ENCODE measurements at places on chromosomes 3 and 15.

- no peak for DNase-seq
Observed at GRCh38 chr15:52257734-52258062, 37.9 kb downstream of the MYO5C start.

GRCh38 chr3:59286791-59287531, 237.1 kb upstream of the CFAP20DC start:
- no peak for DNase-seq

DNA sequence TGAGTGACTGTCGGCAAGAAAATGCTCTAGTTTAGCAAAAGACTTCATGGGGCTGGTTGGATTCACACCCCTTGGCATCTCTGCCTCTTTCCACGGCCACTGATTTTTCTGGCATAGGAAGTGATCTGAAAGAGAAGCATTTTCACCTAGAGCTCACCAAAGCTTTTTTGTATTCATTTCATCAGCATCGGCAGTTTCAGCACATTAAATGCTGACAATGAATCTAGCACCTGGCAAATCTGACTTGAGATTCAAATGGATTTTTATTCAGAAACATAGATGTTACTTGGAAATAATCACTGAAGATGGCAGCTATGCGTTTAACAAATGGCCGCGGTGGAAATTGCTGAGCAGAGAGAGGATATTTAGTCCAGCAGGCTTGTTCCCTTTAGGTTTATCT, 155.9 kb downstream of the MEIS2 start:
- DNase-seq = no peak

DNA sequence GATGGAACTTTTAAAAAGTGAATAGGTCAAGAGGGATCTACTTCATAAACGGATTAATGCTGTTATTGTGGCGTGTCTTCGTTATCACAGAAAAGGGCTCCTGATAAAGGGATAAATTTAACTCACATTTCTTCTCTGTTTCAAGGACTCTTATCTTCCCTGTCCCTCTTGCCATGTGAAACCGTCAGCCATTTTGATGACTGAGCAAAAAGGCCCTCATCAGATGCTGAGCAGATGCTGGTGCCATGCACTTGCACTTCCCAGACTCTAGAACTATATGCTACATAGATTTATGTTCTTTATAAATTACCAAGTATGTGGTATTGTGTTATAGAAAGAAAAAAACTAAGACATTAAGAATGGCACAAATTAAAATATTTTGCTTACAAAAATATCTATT, 1011.8 kb upstream of the GBE1 start:
- DNase-seq = no peak

DNA sequence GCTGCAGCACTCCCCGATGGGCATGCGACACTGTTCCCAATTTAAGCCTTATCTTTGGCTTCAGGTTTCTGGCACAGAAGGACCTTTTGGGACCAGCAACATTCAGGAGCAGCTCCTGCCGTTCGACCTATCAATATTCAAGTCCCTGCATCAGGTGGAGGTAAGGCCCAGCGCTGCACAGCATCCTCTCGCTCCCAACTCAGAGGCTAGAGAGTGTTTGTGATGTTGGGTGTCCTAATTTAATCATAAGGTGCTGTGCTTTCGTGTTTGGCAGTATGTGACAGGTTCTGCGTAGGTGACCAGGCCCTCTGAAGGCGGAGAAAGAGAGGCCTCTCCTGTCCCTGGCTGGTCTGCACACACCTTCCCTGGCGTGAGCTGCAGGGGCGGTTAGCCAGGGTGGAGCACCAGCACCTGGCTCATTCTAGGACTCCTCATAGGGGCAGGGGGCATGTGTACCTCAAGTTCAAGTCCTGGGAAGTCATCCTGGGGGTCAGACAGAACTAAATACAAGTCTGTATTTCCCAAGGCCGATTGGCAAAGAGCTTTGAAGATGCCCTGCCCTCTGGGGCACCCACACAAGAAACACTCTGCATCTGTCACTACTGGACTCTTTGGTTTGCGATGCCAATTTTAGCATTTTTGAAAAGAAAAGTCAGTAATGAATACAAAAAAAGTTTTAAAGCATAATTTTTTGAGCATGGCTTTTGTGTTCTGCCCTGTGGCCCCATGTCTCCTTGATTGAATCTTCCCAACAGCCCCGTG, 17.0 kb downstream of the NISCH start:
- DNase-seq = no peak

GRCh38 chr3:124780761-124781475, 50.7 kb downstream of the UMPS start:
- no peak for DNase-seq

DNA sequence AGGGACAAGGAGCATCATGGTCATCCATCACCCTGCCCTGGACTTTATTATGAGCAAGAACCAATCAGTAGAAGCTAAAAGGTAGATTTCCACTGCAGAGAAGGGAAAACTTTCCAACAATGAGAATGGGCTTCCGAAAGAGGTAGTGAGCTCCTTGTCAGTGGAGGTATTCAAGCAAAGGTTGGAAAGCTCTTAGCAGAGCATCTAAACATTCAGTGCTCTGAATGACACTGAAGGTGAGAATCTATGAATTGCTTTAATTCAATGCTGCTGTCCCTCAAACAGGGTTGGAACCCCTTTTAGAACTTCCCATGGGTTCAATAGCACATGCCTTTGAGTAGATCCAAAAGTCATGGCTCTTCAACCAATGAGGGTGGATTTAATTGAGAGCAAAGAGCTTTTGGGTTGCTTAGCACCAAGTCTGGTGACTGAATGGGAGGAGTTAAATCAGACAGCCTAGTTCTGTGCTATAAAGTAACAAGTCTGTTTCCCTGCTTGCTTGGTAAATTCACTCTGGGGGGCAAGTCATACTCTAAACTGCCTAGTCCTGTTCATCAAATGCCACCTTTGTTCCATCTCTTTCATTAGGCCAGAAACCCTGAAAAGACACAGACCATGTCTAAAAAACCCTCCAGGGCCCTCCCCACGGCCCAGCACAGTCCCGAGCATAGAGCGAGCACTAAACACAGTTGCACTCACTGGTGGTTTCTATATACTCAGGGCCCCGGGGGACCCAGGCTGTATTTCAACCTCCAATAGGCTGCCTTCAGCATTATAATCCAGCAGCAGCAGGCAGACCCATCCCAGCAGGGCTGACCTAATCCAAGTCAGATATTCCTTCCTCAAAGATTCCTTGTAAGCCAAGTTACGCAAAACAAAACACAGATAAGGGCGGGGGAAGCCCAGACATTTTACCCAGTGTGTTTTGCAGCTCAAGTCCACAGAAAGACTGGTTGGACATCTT, 161.2 kb downstream of the MEGF11 start:
- no peak for DNase-seq

DNA sequence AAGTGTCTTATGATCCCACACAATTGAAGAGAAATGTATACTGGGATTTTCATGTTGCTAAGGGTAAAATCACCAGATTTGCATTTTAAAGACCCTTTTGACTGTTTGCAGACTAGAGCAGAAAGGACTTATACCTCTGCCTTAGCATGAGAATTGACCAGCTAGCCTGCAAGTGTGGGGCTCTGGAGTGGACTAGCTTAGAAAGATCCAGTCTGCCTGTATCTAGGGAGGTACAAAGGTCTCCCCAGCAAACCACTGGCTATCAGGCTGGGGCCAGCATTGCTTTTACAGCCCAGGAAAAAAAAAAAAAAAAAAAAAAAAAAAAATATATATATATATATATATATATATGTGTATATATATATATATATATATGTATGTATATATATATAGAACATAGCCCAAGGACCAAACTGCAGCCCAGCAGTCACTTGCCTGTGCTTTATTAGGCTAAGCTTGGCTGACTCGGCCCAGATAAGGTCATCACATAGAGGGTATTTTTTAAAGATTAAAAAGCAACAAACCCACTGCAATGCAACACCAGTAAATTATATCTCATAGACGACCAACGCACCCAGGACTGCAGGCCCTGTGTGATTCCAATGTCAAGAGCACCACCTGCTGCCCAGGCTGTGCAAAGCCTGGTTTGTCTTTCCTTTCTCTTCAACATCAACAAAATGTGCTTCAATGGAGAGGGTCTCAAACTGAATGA, 63.7 kb downstream of the DCLK3 start:
- DNase-seq = peak; percentile 17

DNA sequence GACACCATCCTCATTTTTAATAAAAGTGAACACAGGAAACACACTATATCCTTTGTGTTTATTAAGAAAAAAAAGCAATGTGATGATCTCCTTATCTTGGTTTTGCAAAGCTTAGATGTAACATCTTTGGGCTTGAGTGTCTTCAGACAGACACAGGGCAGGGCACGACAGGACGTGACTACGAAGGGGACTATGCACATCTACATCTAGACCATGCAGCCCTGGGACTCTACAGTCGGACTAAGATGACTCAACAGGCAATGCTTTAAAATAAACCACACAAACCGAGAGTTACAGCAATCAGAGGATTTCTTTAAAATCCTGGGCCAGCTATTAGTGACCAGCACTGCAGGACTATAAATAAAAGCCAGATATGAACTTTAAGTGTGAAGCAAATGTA, 22.8 kb upstream of the TM2D3 start:
- no peak for DNase-seq

GRCh38 chr15:41967506-41968206, 4.7 kb downstream of the EHD4 start:
- no peak for DNase-seq

GRCh38 chr3:11549580-11550140, 94.1 kb downstream of the VGLL4 start:
- no peak for DNase-seq

- DNase-seq = no peak
Observed at GRCh38 chr3:150789451-150789850, 26.5 kb upstream of the SIAH2 start.

- no peak for DNase-seq
Observed at GRCh38 chr3:152539191-152539764, 270.5 kb downstream of the MBNL1 start.

GRCh38 chr15:67311731-67312130, 57.1 kb downstream of the IQCH start:
- DNase-seq = no peak

- DNase-seq = no peak
Observed at GRCh38 chr3:120536642-120537041, 59.5 kb upstream of the NDUFB4 start.

DNA sequence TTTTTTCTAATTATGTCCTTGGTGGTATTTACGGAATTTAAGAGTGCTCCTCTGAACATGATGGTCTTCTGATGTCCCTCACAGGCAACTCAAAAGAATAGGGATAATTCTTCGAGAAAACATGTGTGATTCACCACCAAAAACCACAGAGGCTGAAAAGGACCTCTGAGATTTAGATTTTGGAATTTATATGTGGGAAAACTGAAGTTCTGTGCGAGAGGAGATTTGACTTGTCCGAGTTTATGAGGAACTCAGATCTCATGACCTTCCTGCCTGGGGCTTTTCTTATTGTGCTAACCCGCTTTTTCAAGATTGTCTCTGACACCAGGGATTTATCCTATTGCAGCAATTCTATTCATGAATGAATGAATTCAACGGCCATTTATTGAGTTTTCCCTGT, 142.4 kb downstream of the FAM43A start:
- DNase-seq = no peak

DNA sequence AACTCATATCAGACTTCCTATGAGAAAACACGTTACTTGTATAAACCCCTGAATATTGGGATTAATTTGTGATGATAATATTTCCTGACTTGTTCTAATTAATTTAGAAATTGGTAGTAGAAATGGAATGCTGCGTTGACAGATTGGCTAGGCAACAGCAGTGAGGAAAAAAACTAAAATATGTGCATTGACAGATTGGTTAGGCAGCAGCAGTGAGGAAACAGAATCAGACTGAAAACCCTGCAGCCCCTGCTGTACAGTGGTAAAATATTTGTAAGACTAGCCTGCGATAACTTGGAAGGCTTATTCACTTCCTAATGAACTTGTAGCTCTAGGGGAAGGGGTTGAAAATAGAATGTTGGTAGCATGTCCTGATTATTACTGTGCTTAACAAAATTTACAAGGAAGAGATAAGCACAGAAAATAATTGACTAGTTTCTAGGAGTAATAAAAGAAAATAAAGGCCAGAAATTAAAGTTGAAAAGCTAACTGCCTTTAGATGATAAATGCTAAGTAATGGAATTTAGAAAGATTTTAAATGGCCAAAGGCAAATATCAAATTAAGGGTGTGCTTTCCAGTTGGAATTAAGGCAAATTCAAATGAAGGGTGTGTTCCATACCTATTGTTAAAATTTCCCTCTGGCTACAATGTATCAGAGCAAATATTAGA, 29.9 kb upstream of the IL16 start:
- DNase-seq = no peak

- DNase-seq = no peak
Observed at GRCh38 chr3:57961828-57962447, 46.3 kb upstream of the FLNB start.

DNA sequence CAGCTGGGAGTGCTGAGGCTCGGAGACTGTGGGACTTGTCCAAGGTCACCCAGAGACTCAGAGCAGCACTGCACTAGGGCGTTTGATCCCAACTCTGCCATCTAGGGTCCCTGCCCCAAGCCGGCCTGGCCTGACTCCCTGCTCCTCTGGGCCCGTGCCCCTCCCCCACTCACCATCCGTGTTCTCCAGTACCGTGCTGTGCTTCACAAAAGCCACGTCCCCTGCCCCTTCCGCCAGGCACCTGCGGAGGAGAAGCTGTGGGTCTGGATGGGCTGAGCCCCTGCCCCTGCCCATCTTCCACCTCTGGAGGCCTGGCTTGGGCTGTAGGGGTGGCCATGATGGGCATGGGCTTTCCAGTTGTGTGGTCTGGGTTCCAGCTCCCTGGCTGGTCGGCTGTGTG, 8.4 kb downstream of the MELTF start:
- no peak for DNase-seq

- DNase-seq = no peak
Observed at GRCh38 chr15:89860891-89861290, 32.9 kb downstream of the AP3S2 start.
